ENCODE measurements at places on chromosomes 6 and 20. TPM values are rescaled to one million over a fixed set of nuclear protein-coding genes. Genes with fewer than 3 reads are reported as not detected.
A peak's percentile ranks its signal among the peaks of the same experiment; 100 is the strongest.

GRCh38 chr20:63401384-63402110 is 40.4 kb upstream of the CHRNA4 start:
- H3K4me1 ChIP-seq = no peaks in the 10 kb centered on the region
- DNase-seq = no peak
- H3K4me3 ChIP-seq = no peak overlapping the region
- no peak overlapping the region for H3K27ac ChIP-seq
- H3K27me3 ChIP-seq = no peaks in the 10 kb centered on the region

- no peak overlapping the region for H3K4me3 ChIP-seq
- peaks cover 2% of the 10 kb centered on the region for H3K4me1 ChIP-seq
- no peaks in the 10 kb centered on the region for H3K27me3 ChIP-seq
Observed at GRCh38 chr6:52538252-52538900, 38.5 kb downstream of the TRAM2 start.

- no peak overlapping the region for H3K4me3 ChIP-seq
- H3K27me3 ChIP-seq = no peaks in the 10 kb centered on the region
- H3K4me1 ChIP-seq = no peaks in the 10 kb centered on the region
- no peak overlapping the region for H3K27ac ChIP-seq
- DNase-seq = no peak
Observed at GRCh38 chr20:42083280-42083679, 465.1 kb upstream of the CHD6 start.

- peaks cover 7% of the 10 kb centered on the region for H3K4me1 ChIP-seq
- no peak overlapping the region for H3K27ac ChIP-seq
- H3K4me3 ChIP-seq = no peak overlapping the region
- H3K27me3 ChIP-seq = no peaks in the 10 kb centered on the region
Observed at GRCh38 chr6:117491916-117492315, 9.4 kb downstream of the DCBLD1 start.

The SPATS1 gene
- total RNA-seq = not detected

GRCh38 chr20:37131486-37131885 is 35.7 kb upstream of the RBL1 start:
- no peaks in the 10 kb centered on the region for H3K36me3 ChIP-seq
- DNase-seq = no peak
- H3K4me3 ChIP-seq = no peak overlapping the region

The DSP gene
- 101 TPM for total RNA-seq

GRCh38 chr20:24382331-24382730 is 87.1 kb upstream of the SYNDIG1 start:
- no peak overlapping the region for H3K4me3 ChIP-seq
- no peaks in the 10 kb centered on the region for H3K36me3 ChIP-seq
- H3K4me1 ChIP-seq = no peaks in the 10 kb centered on the region
- no peaks in the 10 kb centered on the region for H3K27me3 ChIP-seq
- no peak overlapping the region for H3K27ac ChIP-seq

DNA sequence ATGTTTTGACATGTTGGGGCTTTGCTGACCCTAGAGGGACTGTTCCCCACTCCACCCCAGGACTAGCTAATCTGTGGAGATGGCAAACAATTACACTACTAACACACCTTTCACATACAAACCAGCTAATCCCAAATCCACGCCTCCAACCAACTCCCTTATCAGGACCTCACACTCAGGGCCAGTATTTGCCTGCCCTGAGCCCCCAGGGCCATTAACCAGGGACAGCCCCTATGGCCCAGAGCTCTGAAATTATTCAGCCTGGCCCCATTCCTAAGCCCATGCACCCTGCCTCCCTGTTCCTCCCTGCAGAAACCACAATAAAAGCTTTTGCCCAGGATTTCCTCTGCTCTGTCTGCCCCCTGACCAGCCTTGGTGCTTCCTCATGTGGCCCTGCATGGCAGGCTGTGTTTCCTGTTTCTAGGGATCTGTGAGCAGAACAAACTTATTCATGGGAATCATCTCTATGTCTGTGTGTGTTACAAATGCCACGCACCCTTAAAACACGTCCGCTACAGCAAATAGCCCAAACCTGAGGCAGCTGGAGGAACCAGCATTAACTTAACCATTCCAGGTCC is 121.2 kb downstream of the PXDC1 start:
- H3K4me1 ChIP-seq = no peaks in the 10 kb centered on the region
- H3K4me3 ChIP-seq = no peak overlapping the region
- no peaks in the 10 kb centered on the region for H3K36me3 ChIP-seq
- H3K27ac ChIP-seq = no peak overlapping the region
- no peaks in the 10 kb centered on the region for H3K27me3 ChIP-seq

DNA sequence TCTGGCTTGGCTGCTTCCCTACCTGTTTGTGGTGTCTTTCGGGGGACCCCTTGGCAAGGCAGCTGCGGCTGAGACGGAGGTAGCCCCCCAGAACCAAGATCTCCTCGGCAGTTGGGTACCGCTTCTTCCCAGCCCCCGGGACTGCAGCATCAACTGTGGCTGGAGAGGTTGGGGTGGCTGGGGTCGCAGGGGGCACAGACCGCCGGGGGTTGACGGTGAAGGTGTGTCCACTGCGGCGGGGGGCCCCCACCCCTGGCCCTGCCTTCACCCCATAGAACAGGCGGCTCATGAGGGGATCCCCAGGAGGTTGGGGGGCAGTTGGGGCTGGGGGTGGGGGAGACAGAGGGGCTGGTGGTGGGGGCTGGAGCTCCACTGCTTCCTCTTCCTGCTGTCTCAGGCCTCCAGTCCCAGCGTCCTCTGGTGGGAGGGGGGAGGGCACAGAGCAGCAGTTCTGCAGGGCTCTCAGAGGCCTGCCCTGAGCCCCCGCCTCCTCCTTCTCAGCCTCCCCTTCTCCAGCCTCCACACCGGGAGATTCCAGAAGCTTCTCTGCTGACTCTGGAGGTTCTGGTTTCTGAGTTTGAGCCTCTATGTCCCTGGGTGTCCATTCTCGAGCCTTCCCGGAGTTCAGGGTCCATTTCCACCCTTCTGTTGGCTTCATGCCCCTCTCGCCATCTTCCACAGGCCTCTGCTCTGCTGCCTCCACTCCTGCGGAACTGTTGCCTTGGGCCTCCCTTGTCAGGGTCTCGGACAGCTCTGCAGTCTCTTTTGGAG is 1.9 kb downstream of the PPP1R18 start:
- H3K4me3 ChIP-seq = peak overlapping the region; percentile 74
- H3K27me3 ChIP-seq = no peaks in the 10 kb centered on the region
- no peaks in the 10 kb centered on the region for H3K36me3 ChIP-seq
- no peak for DNase-seq
- peak overlapping the region; percentile 93 for H3K27ac ChIP-seq
- H3K4me1 ChIP-seq = peaks cover 3% of the 10 kb centered on the region

DNA sequence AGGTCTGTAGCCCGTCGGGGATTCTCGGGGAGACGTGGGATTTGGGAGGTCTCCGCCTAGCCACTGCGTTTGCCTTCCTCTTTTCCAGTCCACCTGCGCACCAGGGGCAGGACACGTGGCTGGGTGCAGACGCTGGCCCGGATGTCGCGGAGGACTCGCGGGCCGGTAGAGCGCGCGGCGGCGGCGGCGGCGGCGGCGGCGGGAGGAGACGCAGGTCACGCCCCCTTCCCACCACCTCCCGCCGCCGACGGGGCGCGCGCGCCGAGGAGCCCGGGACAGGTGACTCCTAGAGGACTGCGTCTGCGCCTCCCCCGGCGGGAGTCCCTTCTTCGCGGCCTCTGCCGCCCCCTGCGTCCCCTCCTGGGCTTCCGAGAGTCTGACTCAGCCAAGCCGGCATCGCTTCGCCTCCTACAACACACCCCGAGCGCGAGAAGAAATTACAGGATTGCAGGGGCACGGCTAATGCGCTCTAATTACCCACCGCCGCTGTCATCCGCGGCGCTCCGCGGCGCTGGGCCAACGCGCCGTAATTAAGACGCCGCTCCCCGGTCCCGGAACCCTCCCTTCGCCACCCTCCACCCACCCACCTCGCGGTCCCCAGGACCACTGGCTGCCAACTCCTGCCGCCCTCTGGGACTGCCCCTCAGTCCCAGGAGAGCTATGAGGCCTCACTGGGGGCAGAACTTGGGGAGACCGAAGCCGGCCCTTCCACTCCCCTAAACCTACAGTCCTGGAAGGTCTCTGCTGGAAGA is 124.5 kb downstream of the MRPL14 start:
- H3K4me3 ChIP-seq = peak overlapping the region; percentile 33
- H3K4me1 ChIP-seq = peaks cover 3% of the 10 kb centered on the region
- H3K27me3 ChIP-seq = no peaks in the 10 kb centered on the region
- H3K27ac ChIP-seq = peak overlapping the region; percentile 85

GRCh38 chr6:107021446-107022185 is 6.4 kb upstream of the MTRES1 start:
- H3K36me3 ChIP-seq = no peaks in the 10 kb centered on the region
- DNase-seq = no peak
- no peaks in the 10 kb centered on the region for H3K4me1 ChIP-seq
- no peaks in the 10 kb centered on the region for H3K27me3 ChIP-seq
- H3K27ac ChIP-seq = peak overlapping the region; percentile 31
- H3K4me3 ChIP-seq = no peak overlapping the region

The CRISP3 gene
- total RNA-seq = 4.8 TPM

- no peaks in the 10 kb centered on the region for H3K4me1 ChIP-seq
- DNase-seq = no peak
- H3K27ac ChIP-seq = peak overlapping the region; percentile 47
- no peaks in the 10 kb centered on the region for H3K36me3 ChIP-seq
- H3K4me3 ChIP-seq = no peak overlapping the region
- no peaks in the 10 kb centered on the region for H3K27me3 ChIP-seq
Observed at GRCh38 chr20:10985536-10985935, 311.7 kb upstream of the JAG1 start.

The CDH4 gene
- total RNA-seq = 0.28 TPM

GRCh38 chr6:52435345-52435744 is 15.2 kb downstream of the EFHC1 start:
- H3K27ac ChIP-seq = no peak overlapping the region
- no peak for DNase-seq

- no peaks in the 10 kb centered on the region for H3K36me3 ChIP-seq
- no peaks in the 10 kb centered on the region for H3K27me3 ChIP-seq
- H3K4me3 ChIP-seq = no peak overlapping the region
Observed at GRCh38 chr6:123226398-123226797, 230.4 kb downstream of the CLVS2 start.

DNA sequence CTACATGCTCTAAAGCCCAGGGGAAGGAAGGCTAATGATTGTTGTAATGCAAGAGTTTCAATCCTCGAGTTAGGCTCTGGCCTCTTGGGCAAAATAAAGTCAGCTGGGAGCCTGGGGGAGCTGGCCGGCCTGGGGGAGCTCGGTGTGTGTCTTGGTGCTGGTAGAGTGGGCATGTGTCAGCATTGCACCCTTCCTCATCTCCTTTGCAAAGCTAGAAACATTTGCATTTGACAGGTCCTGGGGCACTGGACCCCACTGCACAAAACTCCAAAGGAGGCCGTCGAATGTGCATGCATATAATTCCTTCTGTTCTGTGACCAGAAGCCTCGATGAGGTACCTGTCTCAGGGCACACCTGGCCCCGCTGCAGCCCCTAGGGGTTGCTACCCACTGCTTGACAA is 74.6 kb upstream of the SLC22A23 start:
- no peaks in the 10 kb centered on the region for H3K27me3 ChIP-seq
- H3K4me1 ChIP-seq = no peaks in the 10 kb centered on the region
- DNase-seq = no peak

- no peak for DNase-seq
- no peak overlapping the region for H3K4me3 ChIP-seq
- no peak overlapping the region for H3K27ac ChIP-seq
- no peaks in the 10 kb centered on the region for H3K36me3 ChIP-seq
- no peaks in the 10 kb centered on the region for H3K4me1 ChIP-seq
Observed at GRCh38 chr6:96878143-96878542, 19.5 kb downstream of the NDUFAF4 start.

- no peak overlapping the region for H3K27ac ChIP-seq
- H3K27me3 ChIP-seq = no peaks in the 10 kb centered on the region
- H3K4me1 ChIP-seq = no peaks in the 10 kb centered on the region
- no peak for DNase-seq
Observed at GRCh38 chr6:114793428-114793827, 450.6 kb upstream of the HS3ST5 start.

- no peaks in the 10 kb centered on the region for H3K4me1 ChIP-seq
- H3K4me3 ChIP-seq = no peak overlapping the region
- H3K27ac ChIP-seq = no peak overlapping the region
- H3K27me3 ChIP-seq = no peaks in the 10 kb centered on the region
- no peak for DNase-seq
Observed at GRCh38 chr6:92840246-92840930, 579.0 kb downstream of the EPHA7 start.

The C20orf202 gene
- total RNA-seq = 0.14 TPM

- H3K36me3 ChIP-seq = no peaks in the 10 kb centered on the region
- DNase-seq = no peak
- no peak overlapping the region for H3K27ac ChIP-seq
- H3K4me1 ChIP-seq = no peaks in the 10 kb centered on the region
- peaks cover 8% of the 10 kb centered on the region for H3K27me3 ChIP-seq
- peak overlapping the region; percentile 12 for H3K4me3 ChIP-seq
Observed at GRCh38 chr6:133241901-133242636, 912 bp downstream of the EYA4 start.

- no peaks in the 10 kb centered on the region for H3K27me3 ChIP-seq
- no peak overlapping the region for H3K4me3 ChIP-seq
- no peaks in the 10 kb centered on the region for H3K36me3 ChIP-seq
- no peak overlapping the region for H3K27ac ChIP-seq
Observed at GRCh38 chr6:80364149-80364548, 257.7 kb downstream of the BCKDHB start.

- H3K27me3 ChIP-seq = no peaks in the 10 kb centered on the region
- H3K4me1 ChIP-seq = peaks cover 6% of the 10 kb centered on the region
- H3K36me3 ChIP-seq = no peaks in the 10 kb centered on the region
- no peak overlapping the region for H3K4me3 ChIP-seq
- DNase-seq = no peak
- H3K27ac ChIP-seq = no peak overlapping the region
Observed at GRCh38 chr20:53608071-53608455, 14.4 kb upstream of the ZNF217 start.

DNA sequence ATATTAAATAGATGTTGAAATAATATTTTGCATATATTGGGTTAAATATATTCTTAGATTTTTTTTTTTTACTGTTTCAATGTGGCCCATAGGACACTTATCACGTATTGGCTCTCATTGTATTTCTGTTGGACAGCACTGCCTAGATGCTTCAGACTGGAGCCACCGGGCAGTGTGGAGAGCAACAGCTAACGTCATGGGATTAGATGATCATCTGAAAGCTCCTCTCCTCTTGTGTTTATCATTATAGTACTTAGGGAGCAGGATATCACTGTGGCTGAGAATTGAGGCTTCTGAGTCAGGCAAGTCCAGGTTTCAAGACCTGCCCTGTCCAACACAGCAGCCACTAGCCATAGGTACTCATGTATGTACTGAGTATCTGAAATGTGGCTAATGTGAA is 87.4 kb downstream of the ZHX3 start:
- H3K27ac ChIP-seq = no peak overlapping the region
- no peak overlapping the region for H3K4me3 ChIP-seq
- H3K4me1 ChIP-seq = peaks cover 6% of the 10 kb centered on the region

- peak overlapping the region; percentile 37 for H3K27ac ChIP-seq
- H3K4me3 ChIP-seq = peak overlapping the region; percentile 33
- DNase-seq = peak; percentile 84
- no peaks in the 10 kb centered on the region for H3K27me3 ChIP-seq
- H3K4me1 ChIP-seq = peaks cover 35% of the 10 kb centered on the region
Observed at GRCh38 chr20:62929051-62929538, 2.8 kb upstream of the DIDO1 start.

The TMEM170B gene
- total RNA-seq = 0.85 TPM

GRCh38 chr6:148887181-148887580 is 140.4 kb downstream of the UST start:
- H3K27me3 ChIP-seq = no peaks in the 10 kb centered on the region
- peak; percentile 64 for DNase-seq
- peaks cover 18% of the 10 kb centered on the region for H3K4me1 ChIP-seq
- H3K27ac ChIP-seq = no peak overlapping the region
- no peaks in the 10 kb centered on the region for H3K36me3 ChIP-seq
- H3K4me3 ChIP-seq = no peak overlapping the region

The SNX3 gene
- total RNA-seq = 30.0 TPM

The SLC16A10 gene
- 24.1 TPM for total RNA-seq

Data from pancreas (tissue), 10 donors.